ENCODE measurements at places on chromosomes 1 and 21.

DNA sequence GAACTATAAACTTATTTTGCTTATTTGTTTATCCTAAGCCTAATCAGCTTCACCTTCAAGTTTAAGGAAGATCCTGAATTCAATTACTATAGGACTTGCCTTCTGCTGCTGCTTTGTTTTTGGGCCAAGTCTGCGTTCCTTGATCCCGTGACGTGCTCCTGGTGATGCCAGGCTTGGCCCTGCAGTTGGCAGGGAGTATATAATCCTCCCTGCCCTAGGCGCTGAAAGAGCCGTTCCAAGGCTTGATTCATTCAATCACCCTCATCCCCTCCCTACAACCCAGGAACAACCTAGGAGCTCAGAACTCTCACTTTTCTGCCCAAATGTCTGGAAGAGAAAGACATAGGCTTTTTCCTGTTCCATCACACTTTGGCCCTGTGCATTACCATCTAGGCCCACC lies 12.4 kb upstream of the LRRN2 start:
- no peak for DNase-seq

DNA sequence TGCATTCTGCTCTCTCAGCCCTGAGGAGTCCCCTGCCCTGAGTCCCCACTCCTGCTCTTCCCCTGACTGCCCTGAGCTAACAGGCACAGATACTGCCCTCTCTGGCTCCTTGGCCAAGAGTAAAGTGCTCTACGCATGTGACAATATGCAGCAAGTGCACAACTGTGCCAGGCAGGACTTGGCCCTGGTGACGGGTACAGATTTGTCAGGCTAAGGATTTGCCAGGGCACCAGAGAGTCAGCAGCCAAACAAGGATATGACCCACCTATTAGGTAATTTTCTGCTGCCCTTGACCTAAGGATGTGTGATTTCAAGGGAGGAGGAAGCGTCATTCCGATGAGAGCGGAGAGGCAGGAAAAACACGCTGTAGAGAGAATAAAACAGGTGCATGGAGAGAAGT lies 339.0 kb downstream of the PTPRU start:
- DNase-seq, result no peak

DNA sequence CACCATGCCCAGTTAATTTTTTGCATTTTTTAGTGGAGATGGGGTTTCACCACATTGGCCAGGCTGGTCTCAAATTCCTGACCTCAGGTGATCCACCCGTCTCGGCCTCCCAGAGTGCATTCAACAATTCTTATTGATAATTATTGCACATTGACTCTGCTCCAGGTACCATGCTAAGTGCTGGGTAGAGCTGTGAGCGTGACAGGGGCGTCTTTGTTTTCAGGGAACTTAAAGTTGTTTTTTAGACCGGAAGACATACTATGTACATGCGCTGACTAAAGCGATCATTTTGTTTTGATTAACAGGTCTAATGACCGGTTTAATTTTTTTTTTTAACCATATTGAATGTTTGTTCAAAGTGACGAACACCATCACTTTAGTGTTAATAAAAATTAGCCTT lies 4.0 kb downstream of the CD247 start:
- no peak for DNase-seq

DNA sequence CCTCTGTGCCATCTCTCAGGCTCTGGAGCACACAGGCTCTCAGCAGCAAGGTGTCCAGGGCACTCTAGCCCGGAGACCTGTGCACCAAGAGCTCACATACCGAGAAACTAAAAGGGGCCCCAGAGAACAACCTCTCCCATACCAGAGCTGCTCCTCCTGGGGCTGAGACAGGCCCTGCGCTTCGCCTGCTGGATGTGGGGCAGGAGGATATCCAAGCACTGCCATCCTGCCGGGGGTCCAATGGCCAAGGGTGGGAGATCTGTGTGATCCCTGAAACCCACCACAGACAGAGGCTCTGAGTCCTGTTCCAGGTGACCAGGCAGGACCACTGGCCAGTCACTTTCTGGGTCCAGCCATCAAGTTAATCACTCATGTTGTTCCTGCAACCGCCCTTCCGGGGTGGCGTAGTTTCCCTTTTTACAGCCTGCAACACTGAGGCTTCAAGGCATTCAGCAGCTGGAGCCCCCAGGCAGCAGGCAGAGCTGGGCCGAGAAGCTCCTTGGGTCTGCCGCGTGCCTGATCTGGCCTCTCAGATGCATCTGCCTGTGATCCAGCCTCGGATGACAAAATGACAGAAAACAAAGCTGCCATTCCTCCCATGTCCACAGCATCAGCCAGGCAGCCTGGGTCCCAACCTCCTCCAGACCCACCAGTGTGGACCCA lies 36.7 kb upstream of the ACTRT2 start:
- no peak for DNase-seq

DNA sequence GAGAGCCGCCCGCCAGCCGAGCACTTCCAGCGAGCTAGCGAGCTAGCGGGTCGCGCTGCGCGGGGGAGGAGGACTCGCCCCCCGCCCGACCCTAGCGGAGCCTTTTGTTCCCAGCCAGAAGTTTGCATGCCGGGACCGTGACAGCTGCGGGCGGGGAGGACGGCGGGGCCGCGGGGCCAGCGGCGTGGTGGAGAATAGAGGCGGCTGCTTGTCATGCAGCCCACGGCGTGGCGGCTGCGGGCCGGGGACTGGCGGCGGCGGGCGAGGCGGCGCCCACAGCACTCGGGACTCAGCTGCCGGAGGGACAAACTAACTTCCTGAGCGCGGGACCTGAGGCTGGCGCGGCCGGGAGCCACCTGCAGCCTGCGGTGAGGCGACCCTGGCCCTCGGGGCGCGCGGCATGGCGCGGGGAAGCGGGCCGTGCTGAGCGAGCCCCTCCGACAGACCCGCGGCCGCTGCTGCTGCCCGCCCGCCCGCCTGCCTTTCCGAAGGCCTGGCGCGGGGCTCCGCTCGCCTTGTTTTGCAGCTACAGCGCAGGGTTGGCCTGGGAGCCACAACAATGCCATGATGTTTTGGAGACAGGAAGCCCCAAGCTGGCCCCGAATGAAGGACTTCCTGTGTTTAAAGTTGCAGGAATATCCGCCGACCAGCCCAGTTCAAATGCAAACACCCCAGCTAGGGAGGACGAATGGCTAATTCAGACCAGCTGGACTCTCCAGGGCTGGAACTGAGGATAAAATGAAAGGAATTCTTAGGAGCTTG lies 82.2 kb upstream of the BMP8A start:
- no peak for DNase-seq

DNA sequence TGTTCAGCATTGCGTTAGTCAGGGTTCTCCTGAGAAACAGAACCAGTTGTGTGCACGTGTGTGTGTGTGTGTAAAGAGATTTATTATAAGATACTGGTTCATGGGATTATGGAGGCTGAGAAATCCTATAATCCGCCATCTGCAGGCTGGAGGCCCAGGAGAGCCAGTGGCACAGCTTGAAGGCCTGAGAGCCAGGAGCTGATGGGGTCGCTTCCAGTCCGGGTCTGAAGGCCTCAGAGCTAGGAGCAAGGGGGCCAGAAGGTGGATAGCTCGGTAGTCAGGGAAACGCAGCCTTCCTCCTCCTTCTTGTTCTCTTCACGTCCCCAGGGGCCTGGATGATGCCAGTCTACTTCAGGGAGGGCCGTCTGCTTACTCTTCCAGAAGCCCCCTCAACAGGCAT lies 37.7 kb downstream of the FAAP20 start:
- no peak for DNase-seq

DNA sequence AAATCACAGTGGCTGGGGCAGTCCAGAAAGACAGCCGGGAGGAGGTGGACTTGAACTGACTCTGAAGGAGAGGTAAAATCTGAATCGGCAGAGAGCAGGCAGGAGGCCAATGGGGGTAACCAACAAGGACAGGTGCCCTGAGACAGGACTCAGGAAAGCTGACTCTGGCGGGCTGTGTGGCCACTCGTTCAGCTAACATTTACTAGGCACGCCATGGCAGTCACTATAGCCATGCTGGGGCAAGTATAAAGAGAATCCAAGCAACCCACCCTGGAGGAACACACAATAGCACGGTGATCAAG lies 7.4 kb downstream of the TIAM1 start:
- DNase-seq, result no peak

GRCh38 chr21:37237764-37238163 lies 29.4 kb downstream of the VPS26C start:
- DNase-seq, result no peak

DNA sequence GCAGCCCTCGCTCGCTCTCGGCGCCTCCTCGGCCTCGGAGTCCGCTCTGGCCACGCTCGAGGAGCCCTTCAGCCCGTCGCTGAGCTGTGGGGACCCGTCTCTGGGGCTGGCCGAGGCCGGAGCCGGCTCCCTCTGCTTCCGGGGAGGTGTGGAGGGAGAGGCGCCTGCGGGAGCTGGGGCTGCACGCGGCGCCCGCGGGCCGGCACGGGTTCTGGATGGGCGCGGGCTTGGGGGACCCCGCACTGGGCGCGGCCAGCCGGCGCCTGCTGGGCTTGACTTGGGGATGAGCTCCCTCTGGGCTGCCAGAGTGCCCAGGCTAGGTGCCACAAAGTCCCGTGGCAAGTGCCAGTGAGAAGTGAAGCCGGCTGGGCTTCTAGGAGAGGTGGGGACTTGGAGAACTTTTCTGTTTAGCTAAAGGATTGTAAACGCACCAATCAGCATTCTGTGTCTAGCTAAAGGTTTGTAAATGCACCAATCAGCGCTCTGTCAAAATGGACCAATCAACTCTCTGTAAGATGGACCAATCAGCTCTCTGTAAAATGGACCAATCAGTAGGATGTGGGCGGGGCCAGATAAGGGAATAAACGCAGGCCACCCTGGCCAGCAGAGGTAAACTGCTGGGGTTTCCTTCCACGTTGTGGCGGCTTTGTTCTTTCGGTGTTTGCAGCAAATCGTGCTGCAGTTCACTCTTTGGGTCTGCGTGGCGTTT lies 20.2 kb downstream of the EXOC8 start:
- DNase-seq, result no peak

- no peak for DNase-seq
Observed at GRCh38 chr1:116078699-116079223, 32.4 kb upstream of the MAB21L3 start.

GRCh38 chr21:42079008-42079938 lies 8.2 kb downstream of the UMODL1 start:
- DNase-seq, result no peak

- DNase-seq, result no peak
Observed at GRCh38 chr1:87915771-87916170, 587.1 kb downstream of the LMO4 start.

DNA sequence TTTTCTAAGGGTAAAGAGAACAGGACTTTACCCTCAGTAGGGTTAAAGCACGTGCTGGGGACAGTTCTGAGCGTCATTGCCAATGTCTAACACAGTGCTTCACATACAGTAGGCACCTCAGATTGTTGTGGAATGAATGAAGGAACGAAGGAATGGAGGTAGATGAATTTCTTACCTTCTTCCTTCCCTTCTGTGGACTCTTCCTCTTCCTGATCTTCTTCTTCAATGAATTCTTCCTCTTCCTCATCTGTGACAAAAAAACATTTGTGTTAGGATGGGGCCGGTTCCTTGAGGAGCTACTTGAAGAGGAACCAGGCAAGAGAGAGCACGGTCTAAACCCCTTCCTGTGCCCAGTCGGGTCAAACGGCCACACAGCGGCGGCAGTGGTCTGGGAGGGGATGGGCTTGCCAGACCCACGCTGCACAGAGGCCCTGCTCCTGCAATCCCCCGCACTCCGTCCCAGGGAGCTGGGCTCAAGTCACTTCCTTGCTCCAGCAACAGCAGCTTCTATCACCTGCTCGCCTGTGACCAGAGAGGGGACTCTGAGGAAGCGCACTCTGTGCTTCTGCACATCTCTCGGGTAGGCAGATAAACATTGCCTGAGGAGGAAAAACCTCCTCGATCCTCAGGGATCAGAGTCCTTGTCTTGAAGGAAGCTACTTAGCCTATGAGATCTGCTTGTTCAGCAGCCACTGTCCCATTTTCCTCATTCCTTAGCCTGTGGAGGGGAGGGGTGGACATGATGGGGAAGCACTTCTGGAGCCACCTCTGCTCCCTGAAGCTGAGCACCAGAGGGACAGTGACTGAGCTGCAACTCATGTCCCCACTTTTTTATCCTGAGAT lies 8.0 kb upstream of the SLC30A2 start:
- no peak for DNase-seq

DNA sequence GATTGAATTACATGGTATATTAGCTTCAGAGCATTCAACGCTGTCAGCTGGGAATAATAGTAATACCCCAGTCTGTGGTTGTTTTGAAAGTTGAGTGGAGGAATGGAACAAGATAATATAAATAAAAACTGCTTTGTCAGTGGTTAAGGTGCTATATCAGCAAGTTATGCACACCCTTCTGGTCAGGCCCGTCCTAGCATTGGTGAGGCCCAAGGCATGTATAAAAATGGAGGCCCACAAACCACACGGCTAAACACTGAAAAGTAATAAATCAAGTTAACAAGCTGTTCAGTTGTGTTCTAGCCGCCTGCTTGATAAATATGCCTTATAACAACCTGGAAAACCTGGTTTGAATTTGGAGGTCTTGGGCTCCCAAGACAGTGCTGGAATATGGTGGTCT lies 77.4 kb downstream of the PSMG1 start:
- DNase-seq, result no peak

- DNase-seq, result peak; percentile 70
Observed at GRCh38 chr1:9004700-9005394, 21.4 kb downstream of the SLC2A7 start.

DNA sequence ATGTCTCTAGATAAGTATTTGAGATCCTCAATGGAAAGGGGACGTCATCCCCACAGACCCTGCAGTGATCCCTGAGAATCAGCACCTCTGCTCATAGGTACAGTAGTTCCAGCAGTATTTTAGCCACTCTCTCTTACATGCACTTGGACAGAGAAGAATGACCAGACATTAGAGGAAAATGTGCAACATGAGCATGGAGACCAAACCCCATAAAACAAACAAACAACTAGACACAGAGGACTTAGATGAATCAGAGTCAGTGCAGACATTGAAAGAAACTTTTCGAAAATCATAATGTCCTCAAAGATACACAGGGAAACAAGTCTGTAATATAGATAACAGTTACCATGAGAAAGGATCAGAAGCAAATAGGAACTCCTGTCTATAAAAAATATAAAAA lies 108.2 kb downstream of the LYPLAL1 start:
- DNase-seq, result no peak

DNA sequence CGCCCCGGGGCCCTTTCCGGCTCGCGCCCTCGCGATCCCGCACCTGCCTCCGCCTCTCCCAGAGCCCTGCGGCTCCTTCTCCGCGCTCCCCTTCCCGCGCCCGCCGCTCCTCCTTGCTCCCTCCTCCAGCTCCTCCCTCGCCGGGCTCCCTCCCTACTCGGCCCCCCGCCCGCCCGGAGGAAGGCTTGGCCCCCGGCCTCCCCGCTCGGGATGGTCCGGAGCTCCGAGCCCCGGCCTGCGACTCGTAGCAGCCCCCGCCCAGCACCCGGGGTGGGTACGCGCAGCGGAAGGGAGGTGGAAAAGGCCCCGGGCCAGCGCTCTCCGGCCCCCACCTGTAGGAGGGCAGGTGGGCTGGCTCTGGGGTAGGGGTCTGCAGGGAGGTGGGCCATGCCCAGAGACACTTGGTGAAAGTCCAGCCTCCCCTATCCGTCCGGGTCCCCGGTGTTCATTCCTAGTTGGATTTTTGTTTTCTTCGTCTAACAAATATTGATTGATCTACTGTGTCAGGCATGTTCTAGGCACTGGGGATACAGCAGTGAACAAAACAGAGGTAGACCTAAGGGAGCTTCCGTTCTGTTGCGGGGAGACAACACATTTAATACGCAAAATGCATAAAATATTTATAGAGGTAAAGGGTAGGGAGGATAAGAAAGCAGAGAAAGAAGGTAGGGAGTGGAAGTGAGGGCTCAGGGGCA lies at the start of gene HTR1D:
HTR1D (minus strand) TSS at position 82 of the 695 bp plus-strand sequence. CDS start 23,283 bp downstream, outside the sequence.
- DNase-seq, result no peak
